Umbilical cord (tissue), 2 donors: ENCODE measurements at places on chromosomes 12 and 14.

GRCh38 chr12:113143959-113144358 is 5.6 kb upstream of the CFAP73 start:
- no peak for DNase-seq

DNA sequence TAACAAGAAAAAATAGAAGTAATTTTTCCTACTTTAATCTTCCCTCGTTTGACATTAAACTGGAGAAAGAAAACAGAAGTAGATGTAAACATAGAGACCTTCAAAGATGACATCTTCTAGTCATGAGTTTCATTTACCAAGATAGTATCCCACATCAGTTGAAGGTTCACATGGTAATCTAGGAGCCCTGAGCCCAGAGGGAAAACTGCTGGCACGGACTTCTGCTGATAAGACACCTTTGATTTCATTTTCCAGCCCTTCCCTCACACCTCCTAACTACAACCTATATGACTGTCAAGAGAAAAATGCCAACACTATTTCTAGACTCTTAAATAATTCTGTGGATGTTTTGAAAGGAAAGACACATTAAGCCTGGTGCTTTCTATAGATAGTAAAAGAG is 46.0 kb upstream of the CCDC175 start:
- no peak for DNase-seq

- no peak for DNase-seq
Observed at GRCh38 chr12:12779529-12779928, 5.9 kb upstream of the APOLD1 start.

- no peak for DNase-seq
Observed at GRCh38 chr14:33061667-33062325, 123.1 kb downstream of the NPAS3 start.

DNA sequence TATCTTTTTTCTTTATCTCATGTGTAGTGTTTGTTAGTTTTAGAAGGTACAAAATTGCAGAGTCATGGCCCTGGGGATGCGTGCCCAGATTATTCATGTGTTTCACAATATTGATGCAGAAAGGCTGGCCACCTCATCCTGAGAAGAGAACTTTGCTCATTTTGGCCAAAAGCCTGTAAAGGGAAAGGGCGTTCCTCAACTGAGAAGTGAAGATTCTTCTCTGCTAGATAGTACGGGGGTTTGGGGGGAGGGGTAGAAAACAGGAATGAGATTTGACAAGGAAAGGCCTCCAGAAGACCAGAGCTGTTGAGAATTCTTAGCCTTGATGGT is 1.7 kb downstream of the MGST1 start:
- DNase-seq, result peak; percentile 5

GRCh38 chr14:54385556-54385955 is 11.3 kb upstream of the CDKN3 start:
- DNase-seq, result peak; percentile 73

- DNase-seq, result no peak
Observed at GRCh38 chr12:118432812-118433545, 56.6 kb downstream of the SUDS3 start.

GRCh38 chr12:62248873-62249272 is 11.3 kb upstream of the USP15 start:
- no peak for DNase-seq

GRCh38 chr14:54085232-54085761 is 128.7 kb upstream of the BMP4 start:
- DNase-seq, result peak; percentile 65

DNA sequence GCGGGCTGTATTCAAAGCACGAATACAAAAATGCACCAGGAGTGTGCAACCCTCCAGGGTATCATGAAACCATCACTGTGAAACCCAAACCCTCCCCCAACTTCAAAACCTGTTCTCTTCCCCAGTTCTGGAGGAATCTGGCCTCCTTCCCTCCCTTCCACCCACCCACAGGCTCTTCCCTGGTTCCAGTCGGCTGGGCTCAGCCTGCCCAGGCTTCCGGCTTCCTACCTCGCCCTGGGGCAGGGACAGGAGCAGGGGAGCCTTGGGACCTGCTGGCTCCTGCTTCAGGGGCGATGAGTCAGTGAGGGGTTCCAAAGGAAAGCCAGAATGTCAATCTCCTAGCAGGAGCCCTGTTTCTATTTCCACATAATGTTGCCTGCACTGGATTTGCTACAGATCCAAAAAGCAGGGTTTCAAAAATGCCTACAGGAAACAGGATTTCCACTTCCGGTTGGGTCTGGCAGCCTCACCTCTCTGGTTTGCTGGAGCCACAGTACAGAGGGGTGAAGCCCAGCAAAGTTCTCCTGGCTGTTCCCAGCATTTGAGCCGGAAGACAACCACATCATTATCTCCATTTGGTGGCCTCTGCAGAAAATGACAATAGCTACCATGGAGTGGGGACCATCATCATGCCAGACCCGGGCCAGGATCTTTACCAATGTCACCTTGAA is 278.3 kb downstream of the DPF3 start:
- DNase-seq, result peak; percentile 5

- peak; percentile 57 for DNase-seq
Observed at GRCh38 chr12:103799857-103800771, 40.9 kb downstream of the NT5DC3 start.

GRCh38 chr12:2924019-2924418 is 33.3 kb downstream of the TULP3 start:
- no peak for DNase-seq

DNA sequence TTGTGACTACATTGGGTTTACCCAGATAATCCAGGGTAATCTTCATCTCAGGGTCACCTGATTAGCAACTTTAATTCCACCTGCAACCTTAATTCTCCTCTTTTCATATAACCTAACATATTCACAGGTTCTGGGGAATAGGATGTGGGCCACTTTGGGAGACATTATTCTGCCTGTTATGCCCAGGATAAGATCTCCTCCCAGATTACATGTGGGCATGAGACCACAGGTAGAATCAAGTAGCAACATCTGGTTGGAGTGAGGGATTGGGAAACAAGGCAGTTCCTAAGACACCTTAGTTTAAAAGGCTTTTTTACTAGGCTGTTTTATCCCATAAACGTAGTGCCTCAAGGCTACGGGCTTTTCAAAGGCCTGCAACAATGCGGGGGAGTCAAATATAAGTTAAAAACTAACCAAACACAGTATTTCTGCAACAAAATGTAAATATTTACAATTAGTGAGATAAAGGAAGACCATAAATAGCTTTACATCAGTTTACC is 181.5 kb downstream of the FOXA1 start:
- DNase-seq, result no peak

DNA sequence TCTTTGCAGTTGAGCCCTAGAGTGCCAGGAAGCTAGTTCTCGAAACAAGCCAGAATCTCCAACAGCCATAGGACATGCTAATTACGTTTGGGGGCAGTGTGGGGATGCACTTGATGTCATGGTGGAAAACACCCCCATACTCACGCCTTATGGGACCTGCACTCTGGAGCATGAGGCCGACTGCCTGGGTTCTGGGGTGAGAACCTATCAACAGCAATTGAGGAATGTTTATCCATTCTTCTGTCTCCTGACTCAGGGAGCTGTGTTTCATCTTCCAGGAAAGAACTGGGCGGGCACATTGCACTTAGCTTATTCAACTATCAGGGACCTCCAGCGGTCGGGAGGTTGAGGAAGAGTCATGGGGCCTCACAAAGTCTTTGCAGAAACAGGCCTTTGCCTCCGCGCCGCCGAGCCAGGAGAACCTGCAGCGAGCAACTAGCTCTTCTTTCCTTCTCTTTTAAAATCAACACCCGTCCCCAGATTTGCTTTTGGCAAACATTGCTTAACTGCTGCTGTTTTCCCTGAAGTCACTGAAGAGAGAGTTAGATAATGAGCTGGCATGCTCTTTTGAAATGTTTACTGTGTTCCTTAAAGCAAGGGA is 226.1 kb upstream of the DIO3 start:
- DNase-seq, result peak; percentile 85

- DNase-seq, result peak; percentile 38
Observed at GRCh38 chr14:61145034-61145902, 135.9 kb downstream of the TMEM30B start.

DNA sequence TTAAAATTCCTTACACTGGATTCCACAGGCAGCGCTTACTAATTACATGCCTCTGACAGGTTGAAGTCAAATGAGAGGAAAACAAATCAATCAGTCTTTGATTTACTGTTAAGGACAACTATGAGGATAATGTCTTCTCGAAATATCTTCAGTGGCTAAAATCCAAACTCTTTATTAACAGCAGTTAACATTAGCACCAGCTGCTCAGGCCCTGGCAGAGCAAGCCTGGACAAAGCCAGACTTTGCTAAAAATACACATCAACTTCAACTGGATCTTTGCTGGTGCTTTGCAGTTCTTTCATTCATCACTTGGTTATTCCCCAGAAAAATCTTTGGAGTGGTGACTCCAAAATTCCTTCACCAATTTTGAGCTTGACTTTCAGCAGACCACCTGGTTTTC is 98.7 kb downstream of the HECTD4 start:
- peak; percentile 35 for DNase-seq

GRCh38 chr12:12403264-12404248 is 46.7 kb downstream of the BORCS5 start:
- no peak for DNase-seq

- DNase-seq, result no peak
Observed at GRCh38 chr12:127273626-127274025, 993.3 kb upstream of the TMEM132C start.

GRCh38 chr14:90087433-90087832 is 25.6 kb downstream of the KCNK13 start:
- DNase-seq, result peak; percentile 52

DNA sequence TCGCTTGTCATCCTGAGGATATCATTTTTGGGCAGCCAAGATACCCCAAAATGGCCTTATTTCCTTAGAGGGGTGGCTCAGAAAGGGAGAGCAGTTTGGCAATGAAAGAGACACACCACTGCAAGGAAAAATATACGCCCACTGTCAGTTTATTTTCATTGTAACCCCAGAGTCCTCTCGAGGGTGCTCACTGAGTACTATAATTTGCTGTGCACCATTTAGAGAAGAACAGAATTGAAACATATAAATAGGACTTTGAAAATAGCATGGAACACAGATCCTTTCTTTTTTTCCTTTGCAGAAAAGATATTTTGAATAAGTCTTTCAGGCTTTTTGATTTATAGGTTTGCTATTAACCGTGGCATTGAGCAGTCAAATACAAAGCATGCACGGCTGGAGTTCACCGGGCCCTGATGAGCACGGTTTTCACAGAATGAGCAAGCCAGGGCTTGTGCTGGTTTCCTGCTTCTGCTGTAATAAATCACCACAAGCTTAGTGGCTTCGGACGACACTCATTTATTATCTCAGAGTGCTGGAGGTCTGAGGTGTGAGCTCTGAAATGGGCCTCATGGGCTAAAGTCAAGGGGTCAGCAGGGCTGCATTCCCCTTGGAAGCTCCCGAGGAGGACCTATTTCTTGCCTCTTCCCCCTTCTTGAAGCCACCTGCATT is 152.3 kb downstream of the ZNF664 start:
- DNase-seq, result peak; percentile 66

GRCh38 chr12:51383269-51383905 is 7.8 kb downstream of the GALNT6 start:
- no peak for DNase-seq

DNA sequence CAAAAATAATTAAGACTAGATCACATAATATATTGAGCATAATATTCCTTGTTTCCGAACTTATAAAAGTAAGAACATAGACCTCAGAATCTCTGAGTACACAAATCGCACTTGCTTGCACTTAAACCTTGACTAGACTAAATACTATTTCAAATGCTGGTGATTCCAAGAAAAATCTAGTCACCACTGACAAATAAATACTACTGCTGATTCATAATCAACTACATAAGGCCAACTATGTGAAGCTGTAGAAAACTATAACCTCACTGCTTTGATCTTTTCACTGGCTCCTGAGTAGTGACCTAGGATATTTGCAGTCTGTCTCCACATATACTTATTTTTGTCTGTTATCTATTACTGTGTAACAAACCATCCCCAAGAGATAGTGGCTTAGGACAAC is 245.4 kb downstream of the DIO2 start:
- no peak for DNase-seq

DNA sequence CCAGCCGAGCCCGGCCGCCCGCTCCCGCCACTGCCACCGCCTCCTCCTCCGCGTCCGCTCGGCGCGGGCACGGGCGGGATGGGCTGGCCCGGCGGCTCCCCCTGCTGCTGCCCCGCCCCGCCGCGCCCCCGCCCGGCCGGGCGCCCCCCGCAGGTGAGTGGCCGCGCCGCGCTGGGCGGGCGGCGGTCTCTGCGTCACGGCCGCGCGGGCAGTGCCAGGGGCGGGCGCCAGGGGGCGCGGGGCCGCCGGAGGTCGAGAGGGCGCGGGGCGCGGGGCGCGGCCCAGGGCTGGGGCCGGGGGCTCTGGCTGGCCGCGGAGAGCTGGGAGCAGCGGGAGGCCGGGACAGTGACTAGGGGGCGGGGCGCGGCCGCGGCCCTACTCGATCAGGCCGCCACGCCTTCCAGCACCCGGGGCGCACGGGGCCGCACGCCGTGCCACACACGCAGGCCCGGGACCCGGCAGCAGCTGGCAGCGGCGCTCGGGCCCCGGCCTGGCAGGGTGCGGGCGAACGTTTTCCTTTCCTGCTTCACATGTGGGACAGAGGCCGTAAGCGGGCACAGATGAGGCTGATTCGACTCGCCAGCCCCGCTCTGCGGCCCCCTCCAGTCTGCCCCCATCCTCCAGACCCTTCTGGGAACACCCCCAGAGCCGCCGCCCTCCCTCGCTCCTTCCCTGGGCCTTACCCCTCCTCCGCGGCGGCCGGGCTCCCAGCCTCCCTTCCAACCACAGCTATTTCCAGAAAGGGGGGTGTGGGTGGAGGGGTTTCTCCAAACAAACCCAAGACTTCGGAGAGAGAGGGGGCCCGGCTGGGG is 2.4 kb upstream of the TNS2 start:
- peak; percentile 89 for DNase-seq

DNA sequence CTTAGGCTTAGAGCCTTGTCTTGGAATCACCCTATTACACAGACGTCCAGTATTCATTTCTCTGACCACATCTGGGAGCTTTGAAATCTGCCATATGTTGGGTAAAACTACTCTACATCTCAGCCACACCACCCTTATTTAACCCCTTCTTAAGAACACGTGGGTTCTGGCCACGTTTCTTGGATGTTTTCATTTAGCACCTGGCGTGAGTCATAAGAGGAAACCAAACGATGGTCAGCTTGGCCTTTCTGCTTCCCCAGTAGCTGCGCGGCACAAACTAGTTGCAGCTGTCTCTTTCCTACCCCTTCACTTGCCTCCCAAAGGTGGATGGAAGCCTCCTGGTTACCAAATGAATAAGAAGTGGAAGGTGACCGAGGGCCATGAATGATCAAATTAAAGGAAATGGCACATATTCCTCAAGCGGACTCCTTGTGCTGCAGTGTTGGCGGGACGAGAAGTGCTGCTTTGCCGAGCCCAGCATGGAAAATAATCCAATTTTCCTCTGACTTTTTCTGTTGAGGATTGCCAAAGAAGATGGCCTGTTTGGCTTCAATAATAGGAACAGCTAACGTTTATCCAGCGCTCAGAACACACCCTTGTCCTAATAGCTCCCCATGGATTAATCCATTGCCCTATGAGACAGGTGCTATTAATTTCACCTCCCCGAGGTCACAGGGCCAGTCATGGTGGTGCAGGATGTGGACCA is 154.1 kb downstream of the ZNF664 start:
- no peak for DNase-seq
